ENCODE measurements at places on chromosomes 4 and X.

DNA sequence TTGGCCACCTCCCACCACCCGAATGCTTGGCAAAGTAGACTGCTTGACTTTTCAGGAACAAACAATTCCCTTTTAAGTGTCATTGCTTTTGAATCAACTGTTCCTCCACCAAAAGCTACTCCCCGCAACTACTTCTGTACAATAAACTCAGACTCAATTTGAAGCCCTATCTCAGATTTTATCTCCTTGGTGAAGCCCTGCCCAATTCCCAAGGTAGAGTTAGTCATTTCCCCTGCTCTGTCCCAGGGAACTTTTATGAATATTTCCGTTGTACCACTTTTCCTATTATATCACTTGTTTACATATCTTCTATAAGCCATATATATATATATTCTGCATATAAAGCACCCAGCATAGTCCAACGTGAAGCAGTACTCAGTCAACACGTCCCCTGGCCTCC, 102.8 kb downstream of the C4orf51 start:
- no peak for DNase-seq

GRCh38 chr4:180696460-180697092, 1546.6 kb upstream of the TENM3 start:
- no peak for DNase-seq

DNA sequence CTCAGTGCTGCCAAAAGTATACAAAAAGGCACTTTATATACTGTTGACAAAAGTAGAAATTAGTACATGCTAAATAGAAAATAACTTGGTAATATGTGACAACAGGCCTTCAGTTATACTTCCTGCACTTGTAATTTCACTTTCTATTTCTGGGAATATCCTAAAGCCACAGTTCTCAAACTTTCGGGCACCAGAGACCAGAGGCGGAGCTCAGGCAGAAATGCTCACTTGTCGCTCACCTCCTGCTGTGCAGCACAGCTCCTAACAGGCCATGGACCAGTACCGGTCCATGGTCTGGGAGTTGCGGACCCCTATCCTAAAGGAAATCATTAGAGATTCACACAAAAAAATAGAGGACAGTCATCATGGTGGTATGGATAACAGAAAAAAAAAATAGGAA, 25.7 kb downstream of the ACSL4 start:
- DNase-seq = no peak

DNA sequence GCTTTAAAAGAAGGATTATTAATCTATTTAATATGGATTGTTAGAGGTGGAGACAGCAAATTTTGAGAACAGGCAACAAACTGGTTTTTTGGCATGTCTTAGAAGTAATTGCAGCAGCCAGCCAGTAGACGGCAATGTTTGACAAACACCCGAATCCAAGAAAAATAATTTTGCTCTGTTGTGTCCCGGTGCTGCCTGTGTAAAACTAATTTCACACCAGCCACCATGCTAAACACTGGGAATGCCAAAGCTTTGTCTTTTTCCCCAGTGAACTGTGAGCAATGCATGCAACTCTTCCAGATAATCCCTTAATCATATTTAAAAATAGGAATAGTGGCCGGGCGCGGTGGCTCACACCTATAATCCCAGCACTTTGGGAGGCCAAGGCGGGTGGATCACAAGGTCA, 25.9 kb downstream of the SMIM31 start:
- DNase-seq = peak; percentile 33

GRCh38 chr4:185304944-185305690, 90.6 kb downstream of the LRP2BP start:
- DNase-seq = peak; percentile 15

DNA sequence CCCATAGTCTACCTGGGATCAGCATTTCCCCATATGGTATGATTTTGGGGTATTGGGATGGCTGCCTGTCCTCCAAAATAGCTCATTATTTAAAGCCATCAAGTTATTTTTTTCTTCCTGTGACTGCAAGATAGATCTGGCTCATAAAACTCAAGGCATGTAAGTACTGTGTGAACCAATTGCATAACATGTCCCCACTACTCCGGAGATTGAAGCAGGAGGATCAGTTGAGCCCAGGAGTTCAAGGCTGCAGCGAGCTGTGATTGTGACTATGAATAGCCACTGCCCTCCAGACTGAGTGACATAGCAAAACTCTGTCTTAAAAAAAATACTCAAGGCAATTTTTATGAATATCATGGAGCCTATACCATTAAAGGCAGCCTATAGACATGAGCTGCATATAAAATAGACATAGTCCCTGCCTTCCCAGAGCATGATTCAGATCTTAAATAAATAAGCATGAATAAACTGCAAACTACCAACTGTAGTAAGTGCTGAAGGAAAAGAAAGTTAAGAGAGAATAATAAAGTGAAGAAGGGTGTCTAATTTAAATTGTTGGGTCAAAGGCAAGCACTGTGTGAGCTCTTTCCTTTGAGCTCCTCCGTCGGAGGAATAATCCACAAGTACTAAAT, 16.9 kb upstream of the MMAA start:
- DNase-seq = no peak

DNA sequence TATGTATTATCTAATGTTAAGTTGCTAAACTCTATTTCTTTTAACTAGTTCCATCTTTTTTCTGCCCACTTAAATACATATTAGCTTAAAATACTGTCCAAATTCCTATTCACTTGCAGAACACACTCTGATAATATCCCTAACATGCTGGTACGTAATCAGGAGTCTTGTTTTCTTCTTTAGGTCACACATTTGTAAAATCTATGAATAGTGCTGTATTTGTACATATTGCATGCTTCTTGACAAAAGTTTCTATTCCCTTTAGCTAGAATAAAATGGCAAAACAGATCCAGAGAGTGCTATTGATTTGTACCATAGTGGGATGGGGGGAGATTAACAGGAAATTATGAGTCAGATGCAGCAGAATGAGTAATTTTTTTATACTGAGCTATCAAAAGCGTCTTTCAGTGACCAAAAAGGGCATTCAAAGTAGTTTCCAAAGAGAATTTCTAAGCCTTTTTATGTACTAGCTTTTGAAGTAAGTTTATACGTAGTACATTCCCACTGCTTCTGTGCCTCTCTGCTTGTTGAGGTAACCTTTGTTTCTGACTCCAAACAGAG, 126.5 kb downstream of the PTPN13 start:
- peak; percentile 41 for DNase-seq

DNA sequence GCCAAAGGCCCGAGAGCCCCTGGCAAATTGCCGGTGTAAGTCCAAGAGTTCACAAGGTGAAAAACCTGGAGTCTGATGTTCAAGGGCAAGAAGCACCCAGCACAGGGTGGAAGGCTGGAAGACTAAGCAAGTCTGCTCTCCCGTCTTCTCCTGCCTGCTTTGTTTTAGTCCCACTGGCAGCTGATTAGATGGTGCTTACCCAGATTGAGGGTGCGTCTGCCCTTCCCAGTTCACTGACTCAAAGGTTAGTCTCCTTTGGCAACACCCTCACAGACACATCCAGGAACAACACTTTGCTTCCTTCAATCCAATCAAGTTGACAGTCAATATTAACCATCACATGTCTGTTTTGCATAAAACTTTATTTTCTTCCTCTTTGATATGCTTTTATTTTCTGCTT, 157.4 kb downstream of the HS3ST1 start:
- no peak for DNase-seq

DNA sequence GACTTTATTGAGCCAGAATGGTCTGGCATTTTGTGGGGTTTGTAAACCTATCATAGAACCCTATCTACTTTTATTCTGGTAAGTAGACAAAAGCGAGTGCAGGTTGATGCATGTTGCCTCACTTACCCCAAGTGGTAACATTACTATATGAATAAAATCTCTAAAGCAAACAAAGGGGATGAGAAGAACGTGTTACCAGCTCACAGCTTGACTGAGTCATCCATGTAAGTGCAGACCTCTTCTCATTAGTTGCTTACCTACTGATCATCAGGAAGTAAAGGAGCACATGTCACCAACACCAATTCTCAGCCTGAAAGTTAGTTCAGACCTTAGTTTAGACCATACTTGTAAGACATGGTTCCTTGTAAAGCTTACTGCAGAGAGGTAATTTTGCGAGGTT, 1328.3 kb downstream of the C4orf33 start:
- no peak for DNase-seq

DNA sequence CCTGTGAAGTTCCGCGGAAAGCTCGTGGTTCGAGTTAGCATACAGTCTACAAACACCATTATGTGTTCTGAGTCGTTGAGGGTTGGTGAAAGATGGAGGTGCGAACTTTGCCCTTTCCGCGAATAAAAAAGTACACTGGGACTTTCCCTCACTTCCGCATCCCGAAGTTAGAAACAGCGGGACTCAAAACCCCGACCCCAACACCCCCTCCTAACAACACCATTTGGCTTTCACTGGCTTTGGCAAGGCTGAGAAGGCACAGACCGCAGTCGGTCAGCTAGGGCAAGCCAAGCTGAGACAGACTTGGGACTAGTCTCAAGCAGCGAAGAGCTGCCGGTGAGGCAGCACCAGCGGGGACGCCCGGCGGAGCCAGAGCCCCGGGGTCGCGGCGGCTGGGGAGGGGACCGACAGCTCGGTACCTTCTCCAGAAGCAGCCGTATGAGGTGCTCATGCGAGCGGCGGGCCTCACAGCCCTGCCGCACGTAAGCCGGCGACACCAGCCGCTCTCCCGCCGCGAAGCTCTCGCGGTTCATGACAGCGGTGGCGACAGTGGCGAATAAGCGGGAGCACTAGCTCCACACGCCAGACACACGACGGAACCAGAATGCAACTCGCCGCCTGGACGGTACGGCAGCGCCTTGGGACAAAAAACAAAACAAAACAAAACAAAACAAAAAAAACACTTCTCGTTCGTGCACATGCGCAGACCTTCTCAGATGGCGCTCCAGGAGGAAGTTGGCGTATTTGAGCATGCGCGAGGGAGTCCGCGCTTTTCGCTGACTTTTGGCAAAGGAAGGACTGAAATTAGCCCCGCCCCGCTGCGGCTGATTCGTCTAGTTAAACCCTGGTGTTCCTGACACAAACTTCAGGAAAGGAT, at the start of gene SEPSECS:
Gene SEPSECS (minus strand): TSS at position 613 of the 877 bp plus-strand sequence. CDS start 80 bp downstream, at position 533.
- DNase-seq = peak; percentile 94

GRCh38 chr4:84401701-84402306, 97.3 kb downstream of the NKX6-1 start:
- DNase-seq = no peak

DNA sequence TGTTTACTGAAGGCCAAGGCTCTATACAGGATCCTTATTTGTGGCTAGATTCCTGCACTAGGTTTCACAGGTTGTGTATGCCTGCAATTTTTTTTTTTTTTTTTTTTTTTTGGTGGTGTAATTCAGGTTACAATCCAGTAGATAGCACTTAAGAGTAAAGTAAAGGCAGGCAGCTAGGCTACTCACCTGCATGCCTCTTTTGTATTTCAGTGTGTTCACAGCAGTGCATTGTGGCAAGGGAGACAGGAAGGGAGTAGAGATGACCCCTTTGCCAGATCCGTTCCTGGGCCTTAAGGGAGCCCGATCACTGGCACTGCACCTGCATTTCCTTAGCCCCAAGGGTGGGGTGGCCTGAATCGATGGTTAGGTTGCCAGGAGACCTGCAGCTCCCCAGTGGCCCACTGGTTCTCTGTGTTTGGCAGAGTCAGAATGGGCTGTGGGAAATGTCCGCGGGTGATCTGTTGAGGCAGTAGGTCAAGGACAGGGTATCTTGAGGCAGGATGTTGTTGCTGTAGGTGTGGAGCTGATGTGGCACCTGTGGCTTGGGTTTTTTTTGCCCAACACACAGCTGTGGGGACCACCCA, 374.9 kb upstream of the AADAT start:
- DNase-seq = no peak

GRCh38 chrX:12344954-12345353, 206.7 kb downstream of the FRMPD4 start:
- no peak for DNase-seq

DNA sequence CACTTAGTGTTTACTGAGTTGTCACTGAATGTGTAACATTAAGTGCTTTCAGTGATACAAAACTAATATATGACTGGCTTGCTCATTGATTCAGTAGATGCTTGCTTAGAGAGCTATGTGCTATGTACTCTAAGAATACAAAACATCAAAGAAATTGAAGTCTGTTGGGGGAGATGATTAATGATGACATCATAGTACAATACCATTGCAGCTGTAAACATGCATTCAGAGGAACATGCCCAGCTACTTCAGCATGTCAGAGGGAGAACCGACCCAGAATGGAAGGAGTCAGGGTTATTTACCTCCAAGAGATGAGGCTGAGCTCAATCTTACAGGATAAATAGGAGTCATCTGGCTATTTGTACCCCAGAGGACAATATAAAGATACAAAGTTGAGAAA, 290.8 kb downstream of the TENM3 start:
- DNase-seq = no peak

- no peak for DNase-seq
These were observed 26.9 kb downstream of the C4orf46 start for GRCh38 chr4:158644760-158645159.

- no peak for DNase-seq
These were observed 58.3 kb downstream of the KCNIP4 start for GRCh38 chr4:21890231-21890630.

- DNase-seq = no peak
These were observed 84.0 kb upstream of the TBC1D9 start for GRCh38 chr4:140839888-140840790.

DNA sequence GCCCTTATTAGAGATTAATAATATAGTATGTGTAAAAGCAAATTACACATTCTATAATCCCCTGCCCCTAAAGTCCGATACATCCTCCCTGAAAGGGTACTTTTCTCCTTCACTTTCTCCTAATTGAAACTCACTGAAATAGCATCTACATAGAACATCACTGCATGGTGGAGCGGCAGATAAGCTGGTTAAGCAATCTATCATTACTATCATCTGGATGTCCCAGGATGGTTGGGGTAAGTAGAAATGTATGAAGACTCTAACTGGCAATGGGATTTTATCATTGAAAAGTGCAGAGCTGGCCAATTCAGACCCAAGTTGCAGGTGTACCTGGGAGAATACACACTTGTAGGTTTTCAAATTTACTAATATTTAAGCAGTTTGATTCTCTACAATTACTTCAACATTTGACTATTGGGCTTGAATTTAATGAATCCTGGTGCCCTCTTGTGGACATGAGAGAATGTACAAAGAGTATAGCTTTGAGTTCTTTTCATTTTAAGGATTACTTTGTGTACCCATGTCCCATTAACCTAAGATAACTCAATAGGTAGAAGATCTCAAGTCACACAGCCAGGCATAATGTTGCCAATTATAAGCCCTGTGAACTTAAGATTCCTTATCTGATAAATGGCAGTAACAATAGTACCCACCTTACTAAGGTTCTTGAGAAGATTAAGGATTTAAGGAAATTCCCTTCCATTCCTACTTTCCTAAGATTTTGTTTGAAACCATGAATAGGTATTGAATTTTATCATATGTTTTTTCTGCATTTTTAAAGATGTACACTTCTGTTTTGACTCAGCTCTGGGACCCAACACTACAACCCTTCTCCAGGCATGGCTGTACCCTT, 69.8 kb downstream of the SHROOM3 start:
- no peak for DNase-seq

GRCh38 chrX:32137525-32137924, 1065.7 kb upstream of the FTHL17 start:
- DNase-seq = no peak

All from hippocampal formation (tissue), 2 donors.